ENCODE measurements at places on chromosomes 5 and 9.

- peak; percentile 56 for DNase-seq
Measured at GRCh38 chr9:120985819-120986222, 59.2 kb upstream of the TRAF1 start.

DNA sequence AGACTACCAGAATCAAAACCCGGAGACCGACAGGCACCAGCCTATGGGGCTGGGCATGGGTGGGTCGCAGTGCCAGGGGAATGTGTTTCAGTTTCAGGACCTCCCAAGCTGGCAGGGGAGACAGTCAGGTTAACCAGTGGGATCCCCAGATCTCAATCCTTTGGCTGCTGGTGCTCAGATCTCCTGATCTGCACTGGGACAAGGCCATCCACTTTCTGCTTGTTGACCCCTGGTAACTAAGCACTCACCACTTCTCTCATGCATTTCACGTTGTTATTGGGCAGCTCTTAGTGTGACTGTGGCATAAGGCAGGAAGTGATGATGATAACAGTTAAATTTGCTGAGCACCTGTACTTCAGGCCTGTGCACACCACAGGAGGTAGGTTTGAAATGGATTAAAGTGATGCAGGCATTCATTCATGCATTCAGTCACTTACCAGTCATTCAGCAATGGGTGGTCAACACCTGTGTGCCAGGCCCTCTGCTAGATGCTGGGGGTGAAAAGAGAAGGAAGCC, 42.1 kb upstream of the STXBP1 start:
- no peak for DNase-seq

DNA sequence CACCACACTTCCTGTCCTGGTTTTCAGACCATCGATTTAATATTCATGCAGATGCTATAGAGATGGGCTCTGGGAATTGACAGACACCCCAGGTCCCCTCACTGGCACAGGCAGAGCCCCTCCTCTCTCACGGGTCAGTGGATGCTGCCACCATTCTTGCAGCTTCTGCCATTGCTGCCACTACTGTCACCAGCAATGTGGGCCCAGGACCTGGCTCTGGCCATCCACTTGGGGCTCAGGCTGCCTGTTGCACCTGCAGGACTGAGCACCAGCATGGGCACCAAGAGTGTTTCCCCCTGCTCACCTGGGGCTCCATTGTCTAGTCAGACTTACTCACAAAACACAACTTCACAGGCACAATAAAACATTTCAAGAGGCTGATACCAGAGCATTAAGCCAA, 479.0 kb upstream of the ZNF608 start:
- DNase-seq: no peak

DNA sequence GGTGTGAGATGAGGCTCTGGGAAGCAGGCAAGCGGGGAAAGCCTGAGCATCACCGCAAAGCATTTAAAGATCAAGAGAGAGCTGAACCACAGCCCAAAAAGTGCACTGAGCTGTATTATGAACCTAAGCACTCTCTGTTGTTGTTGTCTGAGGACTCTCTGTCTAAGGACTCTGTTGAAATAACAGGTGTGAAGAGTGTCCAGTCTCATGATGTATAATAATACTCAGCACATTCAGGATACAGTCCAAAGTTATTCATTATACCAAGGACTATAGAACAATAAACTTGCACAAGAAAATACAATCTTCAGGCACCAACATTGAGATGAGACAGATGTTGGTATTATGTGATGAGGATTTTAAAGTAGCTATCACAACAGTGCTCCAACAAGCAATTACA, 71.8 kb upstream of the CTSV start:
- no peak for DNase-seq

GRCh38 chr9:96491079-96491879, 41.3 kb downstream of the HABP4 start:
- DNase-seq: no peak

DNA sequence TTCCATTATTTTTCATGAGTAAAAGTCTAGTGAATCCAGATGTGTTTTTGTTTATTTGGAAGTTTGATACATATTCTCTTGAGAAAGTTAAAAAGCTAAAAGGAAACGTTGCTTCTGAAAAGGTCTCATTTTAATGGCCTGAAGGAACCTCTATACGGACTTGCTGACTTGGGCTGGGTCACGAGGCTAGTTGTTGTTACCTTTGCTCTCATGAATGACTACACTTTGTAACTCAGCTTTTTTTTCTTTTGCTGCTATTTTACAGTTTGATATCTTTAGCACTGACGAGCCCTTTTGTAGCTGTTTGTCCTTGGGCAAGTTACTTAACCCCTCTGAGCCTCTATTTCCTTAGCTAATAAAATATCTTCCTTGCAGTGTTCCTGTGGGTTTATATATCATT, 211.5 kb downstream of the PCSK5 start:
- no peak for DNase-seq

DNA sequence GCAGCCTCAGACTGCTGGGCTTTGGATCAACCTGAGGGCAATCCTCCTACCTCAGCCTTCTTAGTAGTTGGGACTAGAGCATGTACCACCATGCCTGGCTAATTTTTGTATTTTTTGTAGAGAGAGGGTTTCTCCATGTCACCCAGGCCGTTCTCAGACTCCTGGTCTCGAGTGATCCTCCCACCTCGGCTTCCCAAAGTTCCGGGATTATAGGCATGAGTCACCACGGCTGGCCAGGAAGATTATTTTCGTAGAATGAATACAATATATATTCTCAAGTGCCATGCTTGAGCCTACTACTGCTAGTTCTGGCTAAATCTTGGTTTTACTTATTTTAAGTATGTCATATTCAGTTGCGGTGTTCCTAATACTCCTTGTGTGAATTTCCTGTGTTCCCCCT, 88.2 kb upstream of the CLINT1 start:
- peak; percentile 33 for DNase-seq

DNA sequence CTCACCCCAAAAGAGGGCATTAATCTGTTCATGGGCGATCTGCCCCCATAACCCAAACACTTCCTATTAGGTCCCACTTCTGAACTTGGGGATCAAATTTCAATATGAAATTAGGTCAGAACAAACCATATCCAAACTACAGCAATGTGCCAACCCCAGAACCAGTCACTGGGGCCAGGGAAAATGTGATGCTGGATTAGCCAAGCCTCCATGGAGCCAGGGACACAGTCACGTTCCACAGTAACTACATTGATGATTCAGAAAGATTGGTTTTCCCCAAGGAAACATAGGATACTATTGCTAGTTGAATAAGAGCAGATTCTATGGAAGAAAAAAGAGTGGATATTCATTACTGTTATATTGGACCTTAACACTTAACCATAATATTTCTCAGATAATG, 84.2 kb downstream of the GIN1 start:
- no peak for DNase-seq

All from trophoblast cell (in vitro differentiated cells and primary cell).